ENCODE measurements at places on chromosomes 7 and 10.

- DNase-seq: no peak
Observed at GRCh38 chr7:92259610-92260247, 14.0 kb downstream of the ANKIB1 start.

GRCh38 chr7:132345543-132346129, 230.6 kb downstream of the PLXNA4 start:
- no peak for DNase-seq

- DNase-seq: no peak
Observed at GRCh38 chr10:2972216-2972615, 95.1 kb upstream of the PFKP start.

GRCh38 chr7:127893547-127893946, 137.7 kb downstream of the LRRC4 start:
- no peak for DNase-seq

DNA sequence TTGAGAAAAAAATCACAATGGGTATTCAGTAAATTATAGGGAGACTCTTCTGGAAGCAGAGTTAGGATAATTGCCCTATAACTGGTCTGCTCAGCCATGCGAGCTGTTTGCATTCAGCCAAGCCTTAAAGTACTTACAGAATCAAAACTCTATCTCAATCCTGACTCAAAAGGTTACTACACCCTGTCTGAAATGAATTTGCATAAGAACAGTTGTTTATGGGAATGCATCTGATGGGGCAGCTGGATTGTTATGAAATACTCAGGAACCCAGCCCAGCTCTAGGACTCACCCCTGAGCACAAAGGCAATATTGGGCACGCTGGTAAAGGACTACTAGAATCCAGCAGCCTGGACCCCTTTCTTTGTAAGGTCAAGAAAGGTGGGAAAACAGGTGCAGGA, 38.8 kb downstream of the AKR1B15 start:
- DNase-seq: no peak

DNA sequence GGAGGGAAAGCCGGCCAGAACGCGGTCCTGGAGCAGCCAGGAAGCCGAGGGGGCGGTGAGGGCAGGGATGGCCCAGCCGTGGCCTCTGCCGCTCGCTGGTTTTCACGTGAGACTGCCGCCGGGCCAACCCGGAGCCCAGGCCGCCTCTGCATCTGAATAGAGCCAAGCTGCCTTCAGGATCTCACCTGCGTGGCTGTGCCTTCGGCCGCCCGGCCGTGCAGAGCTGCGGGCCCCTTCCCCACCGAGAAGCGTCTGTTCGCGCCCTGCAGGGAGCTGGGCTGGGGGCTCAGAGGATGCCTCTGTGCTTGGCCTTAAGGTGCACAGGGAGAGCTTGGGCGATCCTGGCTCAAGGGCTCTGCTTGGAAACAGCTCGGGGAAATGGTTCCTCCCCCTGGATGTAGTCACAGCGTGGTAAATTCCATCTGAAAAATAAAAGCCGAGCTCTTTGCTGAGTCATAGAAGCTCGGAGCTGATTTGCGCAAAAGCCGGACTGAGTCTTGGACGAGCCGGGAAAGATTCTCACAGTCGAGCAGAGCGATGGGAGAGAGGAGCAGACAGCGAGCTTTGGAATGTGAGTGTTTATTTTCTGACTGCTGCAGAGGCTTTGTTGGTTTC, at the start of gene JAKMIP3:
TSS of gene JAKMIP3 (plus strand) at position 456 of the 615 bp plus-strand sequence. CDS start 38,863 bp downstream, outside the sequence.
- no peak for DNase-seq

GRCh38 chr7:11858026-11858425, 26.0 kb upstream of the THSD7A start:
- no peak for DNase-seq

- no peak for DNase-seq
Observed at GRCh38 chr10:106830471-106830870, 334.0 kb downstream of the SORCS1 start.

GRCh38 chr7:50197549-50197948, 104.5 kb upstream of the ZPBP start:
- DNase-seq: no peak

DNA sequence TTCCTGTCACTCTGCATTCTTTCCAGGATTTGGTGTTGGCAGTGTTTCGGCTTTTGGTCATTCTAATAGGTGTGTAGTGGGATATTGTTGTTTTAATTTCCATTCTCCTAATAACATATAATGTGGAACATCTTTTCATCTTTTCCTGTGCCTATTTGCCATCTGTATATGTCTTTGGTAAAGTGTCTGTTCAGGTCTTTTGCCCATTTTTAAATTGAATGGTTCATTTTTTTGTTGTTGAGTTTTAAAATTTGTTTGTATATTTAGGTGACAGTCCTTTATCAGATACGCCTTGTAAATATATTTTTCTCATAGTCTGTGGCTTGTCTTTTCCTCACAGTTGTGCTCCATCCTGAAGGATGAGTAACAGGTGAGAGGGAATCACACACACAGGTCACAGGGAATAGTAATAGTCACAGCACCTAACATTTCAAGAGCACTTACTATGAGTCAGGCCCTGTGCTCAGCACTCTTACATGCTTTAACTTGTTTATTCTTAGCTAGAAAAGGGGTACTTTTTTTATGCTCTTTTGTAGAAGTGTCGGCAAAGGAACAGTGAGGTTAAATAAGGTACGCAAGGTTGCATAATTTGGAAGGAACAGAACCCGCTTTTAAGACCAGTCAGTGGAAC, 117.1 kb upstream of the GATA3 start:
- no peak for DNase-seq

DNA sequence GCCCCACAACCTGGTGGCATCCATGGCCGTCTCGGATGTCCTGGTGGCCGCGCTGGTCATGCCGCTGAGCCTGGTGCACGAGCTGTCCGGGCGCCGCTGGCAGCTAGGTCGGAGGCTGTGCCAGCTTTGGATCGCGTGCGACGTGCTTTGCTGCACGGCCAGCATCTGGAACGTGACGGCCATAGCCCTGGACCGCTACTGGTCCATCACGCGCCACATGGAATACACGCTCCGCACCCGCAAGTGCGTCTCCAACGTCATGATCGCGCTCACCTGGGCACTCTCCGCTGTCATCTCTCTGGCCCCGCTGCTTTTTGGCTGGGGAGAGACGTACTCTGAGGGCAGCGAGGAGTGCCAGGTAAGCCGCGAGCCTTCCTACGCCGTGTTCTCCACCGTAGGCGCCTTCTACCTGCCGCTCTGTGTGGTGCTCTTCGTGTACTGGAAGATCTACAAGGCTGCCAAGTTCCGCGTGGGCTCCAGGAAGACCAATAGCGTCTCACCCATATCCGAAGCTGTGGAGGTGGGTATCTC, 1.1 kb downstream of the HTR5A start:
- no peak for DNase-seq

DNA sequence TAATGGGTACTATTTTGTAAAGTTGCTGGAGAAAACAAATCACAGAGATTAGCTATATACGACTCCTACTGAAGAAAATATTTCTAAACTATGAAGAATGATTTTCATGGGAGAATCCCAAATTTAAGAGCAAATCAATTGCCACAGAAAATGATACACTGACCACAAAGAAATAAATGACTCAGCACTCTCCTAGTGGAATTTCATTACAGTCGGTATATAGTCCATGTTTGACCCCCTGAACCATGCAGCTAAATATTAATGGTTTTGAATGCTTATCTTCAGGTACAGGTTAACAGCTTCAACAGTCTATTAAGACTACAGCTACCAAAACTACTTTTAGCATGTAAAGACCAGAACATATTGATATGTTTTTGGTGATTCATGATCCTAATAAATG, 65.0 kb downstream of the IDE start:
- no peak for DNase-seq

- no peak for DNase-seq
Observed at GRCh38 chr10:104485632-104486031, 132.0 kb downstream of the CFAP58 start.

GRCh38 chr10:12418725-12419261, 69.4 kb downstream of the CAMK1D start:
- DNase-seq: no peak

- DNase-seq: no peak
Observed at GRCh38 chr7:13139436-13139835, 452.0 kb downstream of the ARL4A start.

DNA sequence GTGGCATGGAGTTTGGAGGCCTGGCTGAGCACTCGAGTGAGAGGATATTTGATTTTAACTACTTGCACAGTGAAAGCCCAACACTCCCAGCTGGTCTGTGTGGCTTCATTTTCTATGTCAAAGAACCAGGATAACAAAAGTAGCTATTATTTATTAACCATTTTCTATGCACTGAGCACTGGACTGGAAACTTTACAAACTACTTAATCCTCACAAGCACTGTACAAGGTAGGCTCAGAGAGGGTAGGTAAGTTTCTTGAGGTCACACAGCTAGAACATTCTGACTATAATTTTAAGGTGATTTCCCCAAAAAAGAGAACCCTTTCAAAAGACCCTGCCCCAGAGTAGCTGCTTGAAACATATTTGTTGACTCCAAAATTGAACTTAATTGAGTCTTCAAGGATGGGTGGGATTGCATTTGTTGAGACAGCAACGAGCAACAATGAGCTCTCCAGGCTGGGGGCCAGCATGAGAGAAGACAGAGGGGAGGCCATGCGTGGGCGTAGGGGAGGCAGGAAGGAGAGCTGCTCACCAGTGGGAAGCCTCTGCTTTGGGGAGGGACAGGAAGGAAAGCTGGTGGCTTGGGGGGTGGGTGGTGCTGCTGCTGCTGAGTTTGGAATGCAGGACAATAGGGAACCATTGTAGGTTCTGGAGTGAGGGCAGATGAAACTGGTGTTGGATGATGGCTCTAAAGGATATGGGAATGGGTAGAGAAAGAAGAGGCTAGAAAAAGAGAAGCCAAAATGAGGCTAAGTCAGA, 31.5 kb downstream of the FAM241B start:
- DNase-seq: no peak

GRCh38 chr7:137916980-137917645, 70.3 kb upstream of the DGKI start:
- no peak for DNase-seq

- no peak for DNase-seq
Observed at GRCh38 chr7:144468990-144469732, 65.7 kb upstream of the NOBOX start.

DNA sequence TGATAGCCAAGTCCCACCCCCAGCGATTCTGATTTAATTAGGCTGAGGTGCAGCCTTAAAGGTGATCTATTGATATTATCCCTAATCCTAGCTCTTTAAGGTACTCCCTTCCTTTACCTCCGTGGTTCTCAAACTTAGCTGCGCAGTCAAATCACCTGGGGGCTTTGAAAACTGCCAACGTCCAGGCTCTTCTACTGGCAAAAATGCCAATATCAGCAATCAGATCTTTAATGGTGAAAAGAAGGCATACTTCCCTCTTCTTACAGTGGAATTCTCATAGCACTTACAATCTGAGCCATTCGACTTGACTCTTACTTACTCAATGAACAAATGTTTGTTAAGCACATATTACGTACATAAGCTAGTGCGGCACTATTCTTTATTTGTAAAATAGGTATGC, 704 bp upstream of the SLC35B4 start:
- DNase-seq: no peak

DNA sequence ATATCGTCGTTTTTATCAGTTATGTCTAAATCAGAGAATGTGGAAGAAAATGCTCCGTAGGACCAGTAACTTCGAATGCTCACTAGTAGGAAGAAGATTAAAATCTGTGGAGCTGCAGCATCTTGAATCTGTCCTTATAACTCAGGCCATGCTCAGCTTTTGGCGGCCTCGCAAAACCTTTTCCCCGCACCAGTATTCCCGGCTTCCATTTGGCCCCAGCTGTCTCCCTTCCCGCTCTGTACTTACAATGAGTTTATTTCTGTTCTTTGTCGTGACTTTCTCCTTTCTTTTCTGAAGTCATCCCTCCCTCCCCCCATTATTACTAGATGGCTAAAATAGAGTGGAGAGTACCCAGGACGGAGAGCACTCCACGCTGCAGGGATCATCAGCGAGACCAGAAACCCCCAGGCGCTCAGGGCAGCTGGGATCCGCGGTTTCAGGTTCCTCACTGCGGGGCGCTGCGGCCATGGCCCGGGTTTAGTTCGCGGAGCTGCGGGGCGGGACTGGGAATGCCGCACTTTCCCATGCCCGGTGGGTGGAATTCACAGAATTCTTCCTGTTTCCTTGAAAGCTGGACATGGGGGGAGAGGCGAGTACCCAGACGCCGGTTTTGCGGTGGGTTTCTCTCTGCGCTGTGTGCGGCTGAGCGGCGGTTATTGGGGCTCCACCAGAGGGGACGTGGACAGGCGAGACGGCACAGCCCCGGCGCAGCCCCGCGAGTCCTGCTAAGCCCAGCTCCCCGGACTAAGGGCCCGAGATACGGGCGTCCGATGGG, 183.5 kb downstream of the POM121L12 start:
- DNase-seq: no peak

GRCh38 chr7:51324206-51324898, 7.7 kb upstream of the COBL start:
- DNase-seq: no peak

- no peak for DNase-seq
Observed at GRCh38 chr7:34357068-34357467, 300.9 kb upstream of the NPSR1 start.

GRCh38 chr7:13834328-13834761, 155.1 kb downstream of the ETV1 start:
- DNase-seq: no peak

DNA sequence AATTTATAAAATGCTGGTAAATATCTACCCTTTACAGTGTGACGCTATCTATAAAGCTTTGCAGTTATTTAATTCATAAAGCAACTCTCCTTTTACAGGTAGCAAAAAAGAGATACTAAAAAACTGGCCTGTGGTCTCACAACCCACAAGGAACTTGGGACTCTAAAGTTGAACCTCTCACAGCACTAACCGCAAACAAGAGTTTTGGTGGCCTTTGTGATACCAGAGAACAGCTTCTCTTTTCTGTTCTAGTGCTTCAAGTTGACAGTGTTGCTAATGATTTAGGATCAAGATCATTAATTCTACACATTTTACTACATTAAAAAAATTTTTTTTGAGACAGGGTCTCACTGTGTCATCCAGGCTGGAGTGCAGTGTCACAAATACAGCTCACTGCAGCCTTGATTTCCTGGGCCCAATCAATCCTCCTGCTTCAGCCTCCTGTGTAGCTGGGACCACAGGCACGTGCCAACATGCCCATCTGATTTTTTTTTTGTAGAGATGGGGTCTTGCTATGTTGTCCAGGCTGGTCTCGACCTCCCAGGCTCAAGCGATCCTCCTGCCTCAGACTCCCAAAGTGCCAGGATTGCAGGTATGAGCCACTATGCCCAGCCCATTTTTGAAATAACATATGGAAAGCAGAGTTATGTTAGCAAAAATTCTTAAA, 56.0 kb upstream of the ST8SIA6 start:
- DNase-seq: no peak

DNA sequence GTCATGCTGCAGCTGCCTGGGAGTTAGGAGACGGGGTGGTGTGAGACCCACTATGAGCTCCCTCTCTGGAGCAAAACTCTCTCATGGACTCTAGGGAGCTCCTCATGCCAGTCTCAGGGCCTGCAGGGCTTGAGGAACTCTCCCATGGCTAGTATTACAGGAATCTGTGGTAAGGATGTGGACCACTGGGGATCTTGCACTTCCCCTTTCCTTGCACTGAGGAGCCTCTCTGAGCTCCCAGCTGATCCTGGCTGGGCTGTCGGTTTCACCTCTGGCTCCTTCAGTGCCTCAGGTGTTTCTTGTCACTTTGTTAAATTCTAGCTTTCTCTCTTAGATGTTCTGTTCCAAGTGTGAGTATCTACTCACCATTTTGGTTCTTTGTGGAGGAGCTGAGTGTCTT, 71.6 kb upstream of the IMMP2L start:
- DNase-seq: no peak

- DNase-seq: no peak
Observed at GRCh38 chr7:127474457-127474856, 81.9 kb upstream of the ZNF800 start.
